ENCODE measurements at places on chromosomes 13 and 19.
A peak's percentile ranks its signal among the peaks of the same experiment; 100 is the strongest.

DNA sequence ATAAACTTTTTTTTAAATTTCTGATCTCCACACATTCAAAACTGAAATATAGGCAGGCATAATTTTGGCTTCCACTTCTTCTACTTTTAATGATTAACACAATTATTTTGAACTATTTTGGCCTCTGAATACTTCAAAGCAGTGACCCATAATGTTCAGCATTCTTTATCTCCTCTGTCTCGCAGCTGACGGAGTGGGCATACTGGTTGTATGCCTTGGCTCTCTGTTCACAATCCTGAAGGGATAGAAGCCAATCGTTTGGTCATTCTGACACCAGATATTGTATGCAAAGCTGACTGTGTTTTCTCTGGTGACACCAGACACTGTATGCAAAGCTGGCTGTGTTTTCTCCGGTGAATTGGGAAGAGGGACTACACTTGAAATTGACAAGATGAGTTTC is 833.0 kb downstream of the EFNB2 start:
- no peak for DNase-seq

DNA sequence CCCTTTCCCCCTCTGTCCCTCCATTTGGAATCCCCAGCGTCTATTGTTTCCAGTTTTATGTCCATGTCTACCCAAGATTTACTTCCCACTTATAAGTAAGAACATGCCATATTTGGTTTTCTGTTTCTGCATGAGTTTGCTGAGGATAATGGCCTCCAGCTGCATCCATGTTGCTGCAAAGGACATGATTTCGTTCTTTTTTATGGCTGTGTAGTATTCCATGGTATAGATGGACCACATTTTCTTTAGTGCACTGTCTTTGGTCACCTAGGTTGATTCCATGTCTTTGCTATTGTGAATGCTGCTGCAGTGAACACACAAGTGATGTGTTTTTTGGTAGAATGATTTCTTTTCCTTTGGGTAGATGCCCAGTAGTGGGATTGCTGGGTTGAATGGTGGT is 3.8 kb downstream of the ZNF555 start:
- DNase-seq, result no peak

DNA sequence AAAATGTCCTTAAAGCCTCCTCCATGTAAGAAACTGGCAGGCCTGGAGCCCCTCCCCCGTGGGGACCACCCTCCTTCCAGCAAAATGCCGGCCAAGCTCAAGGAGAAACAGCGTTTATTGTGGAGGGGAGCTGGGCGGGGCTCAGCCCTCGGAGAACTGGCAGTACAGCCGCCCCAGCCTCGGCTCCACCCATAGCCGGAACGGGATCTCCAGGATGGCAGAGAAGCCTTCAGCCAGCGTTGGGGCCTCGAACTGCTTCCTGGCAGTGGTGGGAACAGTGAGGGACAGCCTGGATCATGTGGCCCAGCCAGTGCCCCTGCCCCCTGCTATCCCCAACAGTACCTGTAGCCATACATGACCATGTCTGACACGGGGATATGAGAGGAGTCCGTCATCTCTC is 6.3 kb downstream of the PNKP start:
- no peak for DNase-seq

DNA sequence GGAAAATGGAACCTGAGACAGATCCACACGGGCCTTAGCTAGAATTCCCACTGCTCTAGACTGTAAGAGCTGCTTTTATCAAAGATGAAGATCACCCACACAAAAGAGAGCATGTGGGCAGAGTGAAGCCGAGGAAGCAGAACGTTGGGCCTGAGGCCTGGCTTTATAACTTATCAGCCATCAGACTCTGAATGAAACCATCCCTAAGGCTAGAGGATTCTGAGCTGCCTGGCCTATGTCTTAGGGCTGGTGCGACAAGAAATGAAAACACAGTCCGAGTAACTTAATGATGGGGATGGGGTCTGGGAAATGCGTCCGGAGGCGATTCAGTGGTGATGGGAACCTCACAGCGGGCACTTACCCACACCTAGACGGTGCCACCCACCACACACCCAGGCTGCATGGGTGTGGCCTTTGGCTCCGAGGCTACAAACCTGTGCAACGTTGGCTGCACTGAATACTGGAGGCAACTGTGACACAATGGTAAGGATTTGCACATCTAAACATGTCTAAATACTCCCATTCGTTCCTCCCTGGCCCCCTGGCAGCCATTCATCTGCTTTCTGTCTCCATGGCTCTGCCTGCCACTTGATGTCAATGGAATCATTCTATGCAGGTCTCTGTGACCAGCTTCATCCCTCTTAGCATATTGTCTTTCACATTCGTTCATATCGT is 62.0 kb downstream of the SLC15A1 start:
- no peak for DNase-seq

- DNase-seq, result no peak
These were observed 6.9 kb upstream of the ANGPTL4 start for GRCh38 chr19:8357007-8357521.

- DNase-seq, result no peak
These were observed 186.3 kb downstream of the IRS2 start for GRCh38 chr13:109599901-109600657.

DNA sequence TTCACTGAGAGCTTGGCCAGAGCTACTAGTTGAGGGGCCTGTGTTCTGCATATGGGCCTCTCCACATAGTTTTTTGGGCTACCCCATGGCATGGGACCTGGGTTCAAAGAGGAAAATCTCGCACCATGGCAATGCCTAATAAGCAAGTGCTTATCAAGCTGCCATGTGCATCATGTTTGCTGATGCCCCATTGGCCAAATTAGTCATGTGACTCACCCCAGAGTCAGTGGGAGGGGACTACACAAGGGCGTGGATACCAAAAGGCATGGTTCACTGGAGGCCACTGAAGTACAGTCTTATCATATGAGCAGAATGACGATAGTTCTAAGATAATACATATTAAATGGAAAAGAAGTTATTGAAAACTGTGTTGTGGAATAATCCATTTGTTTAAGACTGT is 214.8 kb downstream of the LMO7 start:
- no peak for DNase-seq

GRCh38 chr19:39212375-39212742 is 8.3 kb upstream of the SYCN start:
- no peak for DNase-seq

GRCh38 chr13:109788372-109789111 is 2.2 kb upstream of the IRS2 start:
- no peak for DNase-seq

DNA sequence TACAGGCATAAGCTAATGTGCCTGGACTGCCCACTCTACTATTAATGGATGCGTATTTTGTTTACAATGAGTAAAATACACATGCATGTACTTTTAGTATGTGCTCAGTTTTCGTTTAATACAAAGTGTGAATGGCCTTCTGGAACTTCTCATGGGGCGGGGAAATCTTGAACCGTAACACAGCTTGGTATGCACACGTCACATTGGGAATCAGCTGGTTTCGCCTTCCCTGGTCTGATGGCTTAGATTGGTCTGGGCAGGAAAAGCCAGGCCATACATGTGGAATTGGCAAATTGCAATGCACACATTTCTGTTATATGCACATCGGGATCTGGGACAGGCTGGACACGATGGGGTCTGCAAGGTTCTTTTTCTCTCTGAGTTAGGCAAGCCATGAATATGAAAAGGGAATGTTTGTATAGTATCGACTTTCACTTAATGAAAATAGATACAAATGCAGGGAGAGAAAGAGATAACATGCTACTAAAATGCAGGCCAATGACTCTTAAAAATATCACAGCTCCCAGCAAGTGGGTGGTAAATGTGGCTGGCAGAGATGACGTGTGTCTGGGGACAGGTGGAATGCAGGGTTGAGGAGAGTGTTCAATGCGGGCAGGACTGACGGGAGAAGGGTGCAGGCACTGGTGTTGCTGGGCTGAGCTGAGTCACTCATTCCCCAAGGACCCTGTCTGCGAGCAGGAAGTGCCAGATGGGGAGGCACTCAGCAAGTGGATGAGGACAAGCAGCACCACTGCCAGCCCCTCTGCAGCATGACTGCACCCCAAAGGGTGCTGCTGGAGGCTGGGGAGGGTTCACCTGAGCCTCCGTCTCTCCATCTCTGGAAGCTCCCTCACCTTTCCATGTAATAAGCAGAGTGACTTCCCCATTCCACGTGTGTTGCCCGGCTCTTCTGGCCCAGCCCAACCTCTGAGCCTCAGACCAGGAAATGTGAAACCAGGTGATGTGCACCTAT is 204.0 kb upstream of the GPR12 start:
- no peak for DNase-seq

- DNase-seq, result no peak
These were observed 756.7 kb downstream of the UQCRFS1 start for GRCh38 chr19:28456252-28456651.

GRCh38 chr13:99911069-99911964 is 60.2 kb downstream of the ZIC5 start:
- DNase-seq, result no peak

- peak; percentile 70 for DNase-seq
These were observed 413.9 kb downstream of the COG6 start for GRCh38 chr13:40069173-40070044.

- no peak for DNase-seq
These were observed 7.8 kb downstream of the CYP4F12 start for GRCh38 chr19:15680478-15681322.

DNA sequence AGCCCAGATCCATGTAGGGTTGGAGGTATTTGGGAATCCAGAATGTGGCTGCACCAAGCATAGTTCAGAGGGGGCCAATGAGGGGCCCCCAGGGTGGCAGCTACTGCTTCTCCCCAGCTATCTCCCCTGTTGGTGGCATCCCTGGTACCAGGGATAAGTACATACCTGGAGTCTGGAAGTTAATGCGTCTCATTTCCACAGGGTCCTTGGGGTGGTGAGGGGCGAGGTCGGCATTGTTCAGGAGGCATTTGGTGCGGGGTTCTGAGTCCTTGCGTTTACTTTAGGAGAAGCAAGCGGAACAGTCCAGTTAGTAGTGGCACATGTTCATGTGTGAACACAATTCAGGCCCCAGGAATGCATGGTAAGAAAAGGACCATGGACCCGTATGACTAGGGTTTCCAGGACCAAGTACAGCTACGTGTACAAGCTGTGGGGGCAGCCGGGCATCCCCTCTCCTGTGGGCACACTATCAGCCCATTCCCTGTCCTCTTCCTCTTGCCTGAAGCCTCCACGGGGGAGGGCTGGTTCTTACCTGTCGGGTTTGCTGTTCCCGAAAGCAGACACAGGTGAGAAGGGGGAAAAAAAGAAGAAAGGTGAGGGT is 122.3 kb downstream of the PTPRS start:
- DNase-seq, result no peak

DNA sequence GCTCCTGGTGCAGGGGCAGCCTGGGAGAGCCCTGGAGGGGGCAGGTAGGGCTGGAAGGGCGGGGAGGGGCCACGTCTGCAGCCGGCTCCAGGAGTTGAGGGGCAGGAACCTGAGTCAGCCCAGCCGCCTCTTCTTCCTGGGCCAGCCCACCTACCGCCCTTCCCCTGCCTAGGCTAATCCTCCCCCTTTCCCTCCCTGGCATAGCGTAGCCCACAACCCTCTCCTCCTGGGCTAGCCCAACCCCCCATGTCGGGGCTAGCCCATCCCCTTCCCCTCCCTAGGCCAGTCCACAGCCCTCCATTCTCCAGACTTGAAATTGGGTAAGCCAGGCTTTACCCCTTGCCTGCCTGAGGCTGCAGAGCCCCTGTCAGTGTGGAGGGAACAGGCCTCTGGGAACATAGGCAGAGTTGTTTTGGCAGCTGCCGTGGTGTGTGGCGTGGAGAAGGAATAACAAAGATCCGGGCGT is 20.6 kb upstream of the WDR18 start:
- DNase-seq, result no peak

GRCh38 chr19:6056282-6056741 is 54.0 kb downstream of the RFX2 start:
- no peak for DNase-seq

GRCh38 chr19:16206637-16207036 is 8.9 kb downstream of the AP1M1 start:
- no peak for DNase-seq

- DNase-seq, result no peak
These were observed 133.8 kb downstream of the MRPL57 start for GRCh38 chr13:21310220-21310619.

DNA sequence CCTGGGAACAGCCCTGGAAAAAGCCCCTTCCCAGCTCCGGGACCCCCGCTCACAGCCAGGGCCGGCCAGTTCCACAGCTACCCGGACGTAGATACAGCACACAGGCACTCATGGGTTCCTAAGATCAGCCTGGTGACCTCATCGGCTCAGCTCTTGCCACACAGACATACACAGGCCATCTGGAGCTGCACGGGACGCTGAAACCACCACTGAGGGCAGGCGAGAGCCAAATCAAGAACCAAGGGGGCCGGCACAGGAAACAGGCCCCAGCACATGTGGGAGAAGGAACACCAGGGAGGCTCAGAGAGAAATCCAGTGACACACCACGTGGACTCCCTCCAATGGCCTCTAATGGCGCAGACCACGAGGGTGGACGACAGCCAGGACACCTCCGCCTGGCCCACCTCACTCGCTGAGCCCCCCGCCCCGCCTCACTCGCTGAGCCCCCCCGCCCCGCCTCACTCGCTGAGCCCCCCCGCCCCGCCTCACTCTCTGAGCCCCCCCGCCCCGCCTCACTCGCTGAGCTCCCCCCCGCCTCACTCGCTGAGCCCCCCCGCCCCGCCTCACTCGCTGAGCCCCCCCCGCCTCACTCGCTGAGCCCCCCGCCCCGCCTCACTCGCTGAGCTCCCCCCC is 69.7 kb upstream of the C13orf46 start:
- DNase-seq, result no peak

DNA sequence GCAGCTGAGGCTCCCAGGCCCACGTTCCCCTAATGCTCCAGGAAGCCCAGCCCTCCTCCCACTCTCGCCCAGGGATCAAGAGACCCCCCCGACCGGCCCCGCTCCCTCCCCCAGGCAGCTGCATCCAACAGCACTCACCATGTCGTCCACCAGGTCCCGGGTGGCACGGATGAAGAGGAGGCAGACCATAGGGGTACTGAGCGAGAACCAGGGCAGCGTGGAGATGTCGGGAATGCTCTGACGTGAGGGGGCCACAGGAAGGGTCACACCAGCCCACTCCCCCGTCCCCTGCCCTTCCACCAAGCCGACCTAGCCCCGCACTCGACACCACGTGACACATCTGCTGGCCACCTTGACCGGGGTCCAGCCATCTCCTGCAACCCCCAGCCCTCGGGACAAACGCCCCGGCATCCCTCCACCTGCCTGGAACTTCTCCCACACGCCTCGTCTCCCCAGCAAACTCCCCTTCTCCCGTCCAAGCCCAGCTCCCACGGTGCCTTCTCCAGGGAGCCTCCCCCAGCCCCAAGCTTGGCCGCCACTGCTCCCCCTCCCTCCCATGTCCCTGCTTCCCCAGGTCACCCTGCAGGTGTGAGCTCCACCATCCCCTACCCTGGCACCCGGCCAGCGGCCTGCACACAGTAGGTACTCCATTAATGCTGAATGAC is 4.9 kb downstream of the ATP8B3 start:
- no peak for DNase-seq

- peak; percentile 14 for DNase-seq
These were observed 104.2 kb upstream of the IPO5 start for GRCh38 chr13:97849305-97849704.

GRCh38 chr19:8702350-8702749 is 3.8 kb upstream of the ACTL9 start:
- no peak for DNase-seq

- DNase-seq, result no peak
These were observed 53.3 kb downstream of the SOX21 start for GRCh38 chr13:94658926-94659597.

Data from hindlimb muscle (tissue), 1 donor.